ENCODE measurements at places on chromosomes 6 and 20.

GRCh38 chr20:63370618-63371187 lies 9.6 kb upstream of the CHRNA4 start:
- DNase-seq, result no peak

DNA sequence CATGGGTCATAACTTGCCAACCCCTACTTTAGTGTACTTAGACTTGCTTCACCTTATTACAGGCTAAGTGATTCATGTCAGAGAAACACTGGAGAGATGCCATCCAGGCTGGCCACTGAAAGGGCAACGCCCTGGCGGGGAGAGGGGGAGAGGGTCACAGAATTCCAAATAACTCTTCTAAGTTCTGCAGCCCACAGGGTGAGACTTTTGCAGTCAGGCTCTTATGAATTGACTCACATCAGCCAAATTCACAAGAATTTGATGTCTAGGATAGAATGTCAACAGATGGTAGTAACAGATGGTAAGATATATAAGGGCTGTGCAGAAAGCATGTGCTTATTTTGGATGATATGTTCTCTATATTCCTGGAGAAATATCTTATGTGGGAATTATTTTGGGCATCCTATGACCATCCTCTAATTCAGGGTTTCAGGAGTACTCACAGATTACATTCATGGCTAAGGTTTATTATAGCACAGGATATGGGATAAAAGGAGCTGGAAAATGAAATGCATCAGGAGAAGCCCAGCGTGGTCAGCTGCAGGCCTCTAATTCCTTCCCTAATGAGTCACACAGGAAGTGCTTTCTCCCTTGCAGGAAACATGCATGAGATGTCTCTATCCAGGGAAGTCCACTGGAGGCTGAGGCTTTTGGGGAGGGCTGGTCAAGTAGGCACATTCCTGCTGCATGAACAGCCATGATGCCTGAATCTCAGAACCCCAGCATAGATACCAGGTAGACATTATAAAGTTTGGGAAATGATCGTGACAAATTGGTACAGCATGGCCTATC lies 58.7 kb upstream of the RIN2 start:
- no peak for DNase-seq

GRCh38 chr20:47781632-47782031 lies 3.6 kb downstream of the SULF2 start:
- DNase-seq, result no peak

- DNase-seq, result no peak
Measured at GRCh38 chr6:79070206-79070825, 7.7 kb downstream of the PHIP start.

DNA sequence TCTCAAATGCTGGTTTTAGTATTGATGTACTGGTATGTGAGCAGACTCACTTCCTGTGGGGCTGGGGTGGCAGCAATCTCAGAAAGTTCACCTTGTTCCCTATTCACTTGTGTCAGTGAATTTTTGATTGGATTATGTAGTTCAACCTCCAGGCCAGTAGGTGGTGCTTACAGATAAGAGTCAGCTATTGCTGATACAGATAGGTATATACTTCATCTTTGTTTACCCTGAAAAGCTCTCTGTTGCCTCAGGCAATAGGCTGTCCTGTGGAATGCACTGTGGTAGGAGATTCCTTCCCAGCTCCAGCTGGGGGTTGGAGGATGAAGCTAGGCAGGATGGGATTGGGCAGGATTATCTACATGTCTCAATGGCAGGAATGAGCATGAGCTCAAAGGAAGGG lies 851.2 kb upstream of the EYS start:
- DNase-seq, result no peak

GRCh38 chr6:5174244-5174643 lies 86.5 kb downstream of the LYRM4 start:
- peak; percentile 47 for DNase-seq

GRCh38 chr6:37990762-37991525 lies 171.4 kb downstream of the ZFAND3 start:
- no peak for DNase-seq

DNA sequence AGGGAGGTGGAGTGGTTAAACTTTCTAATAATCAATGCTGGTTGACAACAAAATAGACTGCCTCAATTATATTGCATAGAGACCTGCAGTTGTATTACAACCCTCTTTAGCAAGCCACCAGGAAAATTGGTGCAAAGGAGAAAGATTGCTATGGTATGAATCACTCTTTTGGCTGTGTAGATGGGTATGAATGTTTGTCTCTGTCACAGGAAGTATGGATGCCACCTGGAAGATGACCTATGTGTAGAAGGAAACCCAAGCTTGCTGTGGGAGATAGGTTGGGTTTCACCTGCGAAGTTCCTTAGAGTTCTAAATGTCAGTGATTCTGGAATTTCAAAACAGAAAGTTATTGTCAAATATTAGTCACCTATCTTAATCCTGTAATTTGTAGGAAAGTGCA lies 134.6 kb downstream of the SOBP start:
- no peak for DNase-seq

- DNase-seq, result no peak
Measured at GRCh38 chr6:152509916-152510315, 127.2 kb downstream of the SYNE1 start.

DNA sequence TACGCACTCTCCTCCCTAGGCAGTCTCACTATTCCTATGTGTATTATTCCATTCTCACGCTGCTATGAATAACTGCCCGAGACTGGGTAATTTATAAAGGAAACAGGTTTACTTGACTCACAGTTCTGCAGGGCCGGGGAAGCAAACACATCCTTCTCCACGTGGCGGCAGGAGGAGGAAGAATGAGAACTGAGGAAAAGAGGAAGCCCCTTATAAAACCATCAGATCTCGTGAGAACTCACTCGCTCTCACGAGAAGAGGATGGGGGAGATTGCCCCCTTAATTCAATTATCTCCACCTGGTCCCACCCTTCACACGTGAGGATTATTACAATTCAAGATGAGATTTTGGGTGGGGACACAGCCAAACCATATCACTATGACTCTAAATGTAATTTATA lies 61.9 kb downstream of the ECT2L start:
- no peak for DNase-seq

- no peak for DNase-seq
Measured at GRCh38 chr20:49831770-49832631, 19.4 kb downstream of the SLC9A8 start.

DNA sequence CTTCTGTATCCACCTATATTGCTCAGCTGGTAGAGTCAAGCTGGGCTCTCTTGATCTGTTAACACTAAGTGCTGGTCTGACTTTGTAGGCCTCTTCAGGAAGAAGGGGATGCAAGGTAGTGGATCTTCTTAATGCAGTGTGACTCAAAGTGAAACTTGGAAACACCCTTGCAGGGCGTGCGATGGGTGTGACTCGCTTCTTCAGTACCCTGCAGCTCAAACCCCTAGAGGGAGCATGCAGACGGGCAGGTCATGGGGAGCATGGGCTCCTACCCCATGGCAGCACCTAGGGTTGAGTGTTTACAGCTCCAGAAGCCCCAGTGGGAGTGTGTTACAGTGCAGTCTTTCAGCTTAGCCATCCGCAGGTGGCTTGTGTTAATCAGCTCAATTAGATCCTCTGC lies 757 bp upstream of the SAMD3 start:
- DNase-seq, result peak; percentile 61

- no peak for DNase-seq
Measured at GRCh38 chr6:109397020-109397419, 14.8 kb upstream of the CD164 start.

DNA sequence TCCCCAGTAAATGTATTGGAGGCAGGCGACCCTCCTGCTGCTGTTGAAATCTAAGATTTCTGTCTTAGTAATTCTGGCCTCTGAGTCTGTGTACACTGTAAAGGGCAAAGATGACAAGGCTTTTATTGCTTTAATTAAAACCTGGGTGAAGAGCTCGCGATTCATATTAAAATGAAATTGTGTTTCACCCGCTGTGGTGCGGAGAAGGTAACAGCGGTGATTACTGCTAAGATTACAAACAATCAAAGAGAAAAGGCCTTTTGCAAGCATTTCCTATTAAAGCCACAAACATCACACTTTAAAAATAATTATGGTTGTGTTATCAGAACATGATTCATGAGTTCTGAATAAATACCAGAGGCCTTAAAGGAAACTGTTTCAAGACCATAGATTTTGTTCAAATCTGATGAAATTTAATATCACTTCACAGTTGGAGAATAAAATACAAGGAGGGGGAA lies 69.3 kb downstream of the TOX2 start:
- DNase-seq, result no peak

GRCh38 chr6:124389127-124389526 lies 573.1 kb upstream of the RNF217 start:
- no peak for DNase-seq

DNA sequence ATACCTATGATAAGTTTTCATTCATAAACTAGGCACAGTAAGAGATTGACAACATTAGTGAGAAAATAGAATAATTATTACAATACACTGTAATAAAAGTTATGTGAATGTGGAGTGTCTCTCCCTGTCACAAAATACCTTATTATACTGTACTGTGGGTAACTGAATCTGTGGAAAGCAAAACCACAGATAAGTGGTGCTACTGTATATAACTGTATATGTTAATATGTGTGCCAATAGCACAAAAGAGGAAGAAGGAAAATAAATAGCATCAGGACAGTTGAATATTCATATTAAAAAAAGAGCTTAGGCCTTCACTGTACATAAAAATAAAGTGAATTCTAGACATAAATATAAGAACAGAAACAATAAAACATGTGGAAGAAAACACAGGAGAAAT lies 243.5 kb downstream of the CDKAL1 start:
- no peak for DNase-seq

DNA sequence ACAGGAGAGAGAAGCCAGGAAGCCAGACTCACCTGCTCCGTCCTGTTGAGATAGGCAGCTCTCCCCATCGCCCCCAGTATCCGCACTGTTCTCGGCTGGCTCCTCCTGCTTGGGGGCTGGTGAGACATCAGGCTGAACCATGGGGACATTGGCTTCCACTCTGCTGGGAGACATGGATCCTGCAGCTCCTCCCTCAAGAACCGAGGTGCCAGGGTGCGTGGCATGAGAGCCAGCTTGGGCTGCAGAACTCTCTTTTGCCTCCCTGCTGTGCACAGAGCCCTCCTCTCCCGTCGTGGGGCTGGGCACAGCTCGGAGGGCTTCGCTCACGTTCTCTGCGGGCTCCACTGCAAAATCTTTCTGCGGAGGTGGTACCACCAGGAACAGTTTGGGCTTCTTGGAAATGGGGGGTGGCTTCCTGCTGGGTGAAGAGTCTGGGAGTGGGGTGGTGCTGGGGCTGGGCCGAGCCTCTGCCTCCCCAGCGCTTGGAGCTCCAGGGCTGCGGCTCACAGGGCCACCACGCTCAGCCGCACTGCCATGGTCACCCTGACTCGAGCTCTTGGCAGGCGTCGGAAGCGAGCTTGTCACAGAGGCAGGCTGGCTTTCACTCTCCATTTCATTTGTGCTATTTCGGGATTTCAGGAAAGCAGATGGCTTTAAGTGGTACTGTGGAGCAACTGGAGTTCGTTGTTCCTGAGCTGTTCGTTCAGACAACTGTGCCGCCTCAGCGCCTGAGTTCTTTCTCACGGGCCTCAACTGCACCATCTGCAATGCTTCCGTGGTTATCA lies 26.5 kb downstream of the HEBP2 start:
- no peak for DNase-seq

- no peak for DNase-seq
Measured at GRCh38 chr20:9363673-9364072, 150.7 kb upstream of the LAMP5 start.

GRCh38 chr20:1484438-1485116 lies 6.6 kb downstream of the SIRPB2 start:
- DNase-seq, result no peak

- DNase-seq, result no peak
Measured at GRCh38 chr6:151502499-151502898, 8.7 kb downstream of the CCDC170 start.

GRCh38 chr6:5034328-5034727 lies 30.5 kb upstream of the RPP40 start:
- no peak for DNase-seq

- DNase-seq, result no peak
Measured at GRCh38 chr20:14553774-14554534, 216.5 kb upstream of the FLRT3 start.

DNA sequence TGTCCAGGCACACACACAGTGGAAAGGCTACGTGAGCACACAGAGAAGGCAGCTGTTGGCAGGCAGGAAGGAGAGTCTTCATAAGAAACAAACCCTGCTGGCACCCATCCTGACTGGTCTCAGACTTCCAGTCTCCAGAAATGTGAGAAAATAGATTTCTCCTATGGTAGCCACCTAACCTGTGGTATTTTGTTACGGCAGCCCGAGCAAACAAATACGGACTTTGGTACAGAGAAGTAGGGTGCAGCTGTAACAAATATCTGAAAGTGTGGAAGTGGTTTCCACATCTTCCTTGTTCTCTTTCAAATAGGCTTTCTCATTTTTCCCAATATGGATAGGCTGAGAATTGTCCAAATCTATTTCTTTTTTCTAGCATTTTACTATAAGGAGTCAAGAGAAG lies 94.6 kb downstream of the ADGB start:
- DNase-seq, result no peak

GRCh38 chr6:131733376-131734016 lies 22.7 kb upstream of the CTAGE9 start:
- DNase-seq, result no peak

DNA sequence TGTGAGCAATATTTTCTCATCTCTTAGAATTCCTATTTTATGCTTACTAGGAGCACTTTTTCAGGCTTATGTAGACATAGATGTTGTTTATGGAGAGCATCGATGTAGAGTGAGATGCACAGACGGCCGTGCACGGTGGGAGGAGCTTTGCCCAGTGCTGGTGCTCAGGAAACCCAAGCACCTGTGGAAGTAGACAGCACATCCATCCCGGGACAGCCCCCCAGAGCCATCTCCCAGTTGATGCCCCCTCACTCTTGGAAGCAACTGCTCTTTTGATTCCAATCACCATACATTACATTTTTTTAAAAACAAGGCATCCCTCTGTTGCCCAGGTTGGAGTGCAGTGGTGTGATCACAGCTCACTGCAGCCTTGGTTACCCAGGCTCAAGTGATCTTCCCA lies 143.7 kb downstream of the SMOC2 start:
- DNase-seq, result no peak

DNA sequence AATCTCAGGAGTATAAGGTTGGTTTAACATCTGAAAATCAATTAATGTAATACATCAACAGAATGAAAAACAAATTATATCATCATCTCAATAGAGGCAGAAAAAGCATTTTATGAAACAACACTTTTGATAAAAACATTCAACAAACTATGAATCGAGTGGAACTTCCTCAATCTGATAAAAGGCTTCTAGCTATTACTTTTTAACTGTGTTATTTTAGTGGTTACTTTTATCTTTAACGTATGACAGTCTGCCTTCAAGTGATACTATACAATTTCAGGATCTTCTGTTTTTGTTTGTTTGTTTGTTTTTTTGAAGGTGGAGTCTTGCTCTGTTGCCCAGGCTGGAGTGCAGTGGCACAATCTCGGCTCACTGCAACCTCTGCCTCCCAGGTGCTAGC lies 73.7 kb downstream of the ZFAND3 start:
- DNase-seq, result no peak

DNA sequence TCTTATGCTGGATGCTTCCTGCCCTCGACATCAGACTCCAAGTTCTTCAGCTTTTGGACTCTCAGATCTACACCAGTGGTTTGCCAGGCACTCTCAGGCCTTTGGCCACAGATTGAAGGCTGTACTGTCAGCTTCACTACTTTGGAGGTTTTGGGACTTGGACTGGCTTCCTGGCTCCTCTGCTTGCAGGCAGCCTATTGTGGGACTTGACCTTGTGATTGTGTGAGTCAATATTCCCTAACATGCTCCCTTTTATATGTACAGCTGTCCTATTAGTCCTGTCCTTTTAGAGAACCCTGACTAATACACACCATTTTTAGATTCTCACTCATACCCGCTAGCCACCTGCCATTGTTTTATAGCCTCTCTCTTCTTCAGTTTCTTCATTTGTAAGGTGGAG lies 382.1 kb upstream of the TSHZ2 start:
- DNase-seq, result no peak

GRCh38 chr20:34709831-34710567 lies 5.9 kb downstream of the TP53INP2 start:
- no peak for DNase-seq

Data from T-cell (primary cell).